ENCODE measurements at places on chromosomes 6 and 20. TPM values are rescaled to one million over a fixed set of nuclear protein-coding genes. Genes with fewer than 3 reads are reported as not detected.

LSM14B gene
- 14.5 TPM for polyA plus RNA-seq

RRAGD gene
- 3.2 TPM for polyA plus RNA-seq

SCP2D1 gene
- polyA plus RNA-seq, result not detected

BMP5 gene
- not detected for polyA plus RNA-seq

C6orf15 gene
- polyA plus RNA-seq, result not detected

FOXQ1 gene
- 0.05 TPM for polyA plus RNA-seq

OSBPL2 gene
- 16.2 TPM for polyA plus RNA-seq

TCF15 gene
- polyA plus RNA-seq, result not detected

HLA-DRB5 gene
- polyA plus RNA-seq, result 0.15 TPM

FERMT1 gene
- 1.1 TPM for polyA plus RNA-seq

FAM217A gene
- not detected for polyA plus RNA-seq

Data from aorta (tissue), 5 donors.